Stimulated activated CD8-positive, alpha-beta memory T cell treated with anti-CD3 and anti-CD28 coated beads, Interleukin-7, amount 100 ng/mL, for 4 hours (primary cell): ENCODE measurements at places on chromosomes 6 and 20.

- DNase-seq = no peak
Measured at GRCh38 chr20:19265646-19266374, 53.4 kb downstream of the SLC24A3 start.

DNA sequence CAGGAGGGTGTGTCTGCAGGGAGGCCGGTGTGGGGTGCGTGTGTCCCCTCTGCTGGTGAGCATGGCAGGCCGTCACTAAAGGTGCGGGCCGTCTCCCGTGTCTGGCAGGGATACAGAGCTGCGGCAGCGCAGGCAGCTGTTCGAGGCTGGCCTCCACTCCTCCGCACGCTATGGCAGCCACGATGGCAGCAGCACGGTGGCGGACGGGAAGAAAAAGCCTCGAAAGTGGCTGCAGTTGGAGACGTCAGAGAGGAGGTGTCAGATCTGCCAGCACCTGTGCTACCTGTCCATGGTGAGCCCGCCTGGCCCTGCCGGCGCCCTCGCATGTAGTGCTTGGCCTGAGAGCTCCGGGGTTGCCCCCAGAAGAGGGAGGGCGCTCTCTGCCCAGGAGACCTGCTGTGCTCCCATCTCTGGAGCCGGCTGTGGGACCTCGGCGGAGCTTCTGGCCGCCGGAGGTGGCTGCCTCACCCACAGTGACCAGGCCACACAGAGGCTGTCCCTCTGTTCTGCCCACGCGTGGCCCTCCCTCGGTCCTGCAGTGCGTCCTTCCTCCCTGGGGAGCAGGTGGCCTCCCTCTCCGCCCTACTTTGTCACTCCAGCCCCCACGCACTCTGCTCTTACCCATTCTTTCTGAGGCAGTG lies 149.6 kb downstream of the DTNBP1 start:
- DNase-seq = no peak

- peak; percentile 38 for DNase-seq
Measured at GRCh38 chr20:58907320-58908137, 55.0 kb downstream of the GNAS start.

- no peak for DNase-seq
Measured at GRCh38 chr6:50791900-50792508, 26.7 kb upstream of the TFAP2B start.

DNA sequence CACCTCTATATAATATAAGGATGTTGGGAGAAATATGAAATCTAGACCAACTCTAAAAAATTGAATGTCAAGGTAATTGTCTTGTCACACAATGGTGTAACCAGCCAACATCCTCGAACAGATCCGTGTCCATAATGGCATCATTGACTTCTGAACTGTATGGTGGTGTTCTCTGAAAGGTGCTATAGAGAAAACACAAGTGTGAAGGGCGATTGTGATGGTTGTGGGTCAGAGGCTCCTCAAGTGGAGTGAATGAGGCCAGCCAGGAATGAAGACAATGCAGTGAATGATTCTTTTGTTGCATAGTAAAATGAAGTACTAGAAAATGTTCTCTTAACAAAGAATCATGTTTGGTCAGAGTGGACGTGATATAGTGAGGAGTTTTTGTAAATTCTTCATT lies 58.3 kb downstream of the CARMIL1 start:
- DNase-seq = no peak

GRCh38 chr6:161396539-161396938 lies 122.7 kb upstream of the AGPAT4 start:
- DNase-seq = no peak

DNA sequence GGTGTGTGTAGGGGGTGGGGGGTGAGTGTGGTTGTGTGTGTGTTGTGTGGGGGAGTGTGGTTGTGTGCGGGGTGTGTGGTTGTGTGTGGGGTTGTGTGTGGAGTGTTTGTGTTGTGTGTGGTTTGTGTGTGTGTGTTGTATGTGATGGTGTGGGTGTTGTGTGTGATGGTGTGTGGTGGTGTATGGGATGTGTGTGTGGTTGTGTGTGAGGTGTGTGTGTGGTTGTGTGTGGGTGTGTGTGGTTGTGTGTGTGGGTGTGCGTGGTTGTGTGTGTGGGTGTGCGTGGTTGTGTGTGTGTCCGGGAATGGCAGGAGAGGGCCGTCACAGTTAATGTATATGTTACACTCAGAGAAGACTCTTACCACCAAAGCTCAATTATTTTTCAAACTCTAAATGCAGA lies 79.8 kb downstream of the TBXT start:
- DNase-seq = no peak

DNA sequence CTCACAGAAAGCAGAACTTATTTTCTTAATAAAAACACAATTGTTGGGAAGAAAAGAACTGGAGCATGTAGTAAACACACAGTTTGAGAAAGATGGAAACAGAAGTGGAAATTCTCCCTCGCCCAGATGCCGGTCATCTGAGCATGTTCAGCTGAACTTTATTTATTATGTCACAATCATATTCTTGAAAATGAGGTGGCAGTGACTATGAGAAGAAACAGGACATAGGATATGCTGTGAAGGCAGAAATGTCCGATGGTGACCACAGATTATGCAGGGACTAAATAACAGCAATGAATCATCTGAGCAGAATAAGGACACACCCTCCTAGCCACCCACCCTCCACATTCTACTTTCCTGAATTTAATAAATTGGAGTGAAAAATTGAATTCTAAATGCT lies 425.3 kb upstream of the NOX3 start:
- no peak for DNase-seq

DNA sequence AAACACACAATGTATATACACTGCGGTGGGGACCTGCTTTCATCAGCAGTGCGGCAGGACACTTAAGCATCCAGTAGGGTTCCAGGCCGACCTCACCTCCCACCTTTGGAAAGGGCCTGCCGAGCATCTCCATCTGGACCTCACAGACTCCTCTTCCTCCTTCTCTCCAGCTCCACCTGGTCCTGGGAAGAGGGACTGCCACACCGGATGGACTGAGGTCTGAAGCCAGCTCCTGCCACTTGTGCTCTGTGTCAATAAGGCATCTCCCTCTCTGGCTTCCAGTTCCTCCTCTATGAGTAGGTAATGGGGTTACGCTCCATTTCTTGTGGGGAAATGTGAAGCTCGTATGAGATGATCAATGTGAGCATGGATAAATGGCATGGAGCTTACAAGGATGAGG lies 19.1 kb upstream of the NNAT start:
- no peak for DNase-seq

DNA sequence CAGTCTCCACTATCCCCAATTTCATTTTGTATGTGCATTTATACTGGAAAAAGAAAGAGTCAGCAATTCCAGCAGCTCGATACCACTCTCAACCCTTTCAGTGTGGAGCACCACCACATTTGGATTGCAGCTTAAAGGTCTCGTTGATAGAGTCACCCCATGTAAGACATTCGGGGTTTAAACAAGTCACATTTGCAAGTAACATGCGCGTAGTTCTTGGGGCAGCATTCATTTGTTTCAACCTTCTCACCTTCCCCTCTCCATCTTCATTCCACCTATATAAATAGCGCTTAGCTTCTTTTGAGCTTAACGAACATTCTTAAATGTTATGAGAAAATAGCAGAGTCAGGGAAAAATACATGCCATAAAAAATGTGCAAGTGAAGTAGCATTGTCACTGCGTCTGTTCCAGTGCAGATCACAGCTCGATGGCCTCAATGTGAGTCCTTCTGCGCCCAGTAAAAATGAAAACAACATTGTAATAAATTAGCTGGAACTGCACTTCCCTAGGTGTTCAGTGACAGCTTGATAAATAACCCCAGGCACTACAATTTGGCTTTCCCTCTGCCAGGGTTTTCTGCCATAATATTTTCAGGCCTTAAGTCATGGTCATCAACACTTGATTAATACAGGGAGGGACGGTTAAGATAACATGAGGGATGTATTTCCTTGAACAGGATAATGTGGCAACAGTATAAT lies 737.8 kb upstream of the NRSN1 start:
- no peak for DNase-seq

DNA sequence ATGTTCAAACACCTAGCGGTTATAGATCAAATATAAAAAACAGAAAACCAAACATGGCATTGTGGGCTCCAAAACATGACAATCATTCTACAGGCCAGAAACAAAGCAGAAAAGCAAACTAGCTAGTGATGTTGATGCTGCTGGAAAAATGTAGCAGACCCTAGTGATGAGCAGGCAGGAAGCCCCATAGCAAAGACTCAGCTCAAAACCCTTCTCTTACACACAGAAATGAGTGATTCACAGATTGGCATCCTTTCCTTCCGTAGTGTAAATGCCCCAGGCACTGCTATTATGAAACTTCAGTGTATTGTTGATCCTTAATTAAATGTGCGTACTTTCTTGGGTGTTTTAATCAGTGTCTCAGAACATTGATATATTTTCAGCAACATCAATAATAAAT lies 425.1 kb downstream of the UTRN start:
- no peak for DNase-seq

- no peak for DNase-seq
Measured at GRCh38 chr20:19254956-19255355, 42.5 kb downstream of the SLC24A3 start.

- no peak for DNase-seq
Measured at GRCh38 chr6:150934380-150934779, 68.9 kb downstream of the MTHFD1L start.

DNA sequence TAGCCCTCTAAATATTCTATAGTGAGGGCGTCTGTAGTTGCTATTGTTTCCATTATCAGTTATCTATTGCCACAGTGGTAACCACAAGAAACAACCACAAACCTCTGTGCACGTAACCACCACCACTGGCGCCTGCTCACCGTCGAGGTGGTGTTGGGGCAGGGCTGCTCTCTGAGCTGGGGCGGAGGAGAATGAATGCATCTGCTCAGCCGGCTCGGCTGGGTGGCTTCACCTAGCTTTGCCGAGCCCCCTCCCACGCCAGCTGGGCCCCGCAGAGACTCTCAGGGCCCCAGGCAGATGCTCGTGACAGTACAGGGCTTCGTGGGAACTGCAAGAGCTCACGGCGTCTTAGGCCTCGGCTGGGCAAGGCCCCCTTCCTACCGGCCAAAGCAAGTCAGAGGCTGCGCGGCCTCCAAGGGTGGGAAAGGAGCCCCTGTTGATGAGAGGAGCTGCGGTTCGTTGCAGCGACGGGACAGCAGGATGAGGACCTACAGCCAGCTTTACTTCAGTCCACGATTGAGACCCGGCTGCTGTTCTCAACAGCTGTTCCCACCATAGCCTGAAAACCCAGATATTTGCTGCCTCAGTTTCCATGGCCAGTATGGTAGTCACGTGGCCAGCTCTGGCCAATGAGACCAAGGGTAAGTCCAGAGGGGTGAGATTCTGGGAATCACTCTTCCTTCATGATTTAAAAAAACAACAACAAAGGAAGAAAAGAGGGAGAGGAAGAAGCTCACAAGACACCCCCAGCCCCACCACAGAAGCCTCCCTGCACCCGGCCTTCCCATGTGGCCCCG lies 120.2 kb upstream of the AFDN start:
- peak; percentile 59 for DNase-seq

- no peak for DNase-seq
Measured at GRCh38 chr20:57429580-57430200, 38.5 kb downstream of the RBM38 start.

GRCh38 chr6:30258204-30258603 lies 45.0 kb upstream of the TRIM26 start:
- no peak for DNase-seq

- DNase-seq = no peak
Measured at GRCh38 chr6:35718911-35719381, 17.9 kb upstream of the ARMC12 start.

DNA sequence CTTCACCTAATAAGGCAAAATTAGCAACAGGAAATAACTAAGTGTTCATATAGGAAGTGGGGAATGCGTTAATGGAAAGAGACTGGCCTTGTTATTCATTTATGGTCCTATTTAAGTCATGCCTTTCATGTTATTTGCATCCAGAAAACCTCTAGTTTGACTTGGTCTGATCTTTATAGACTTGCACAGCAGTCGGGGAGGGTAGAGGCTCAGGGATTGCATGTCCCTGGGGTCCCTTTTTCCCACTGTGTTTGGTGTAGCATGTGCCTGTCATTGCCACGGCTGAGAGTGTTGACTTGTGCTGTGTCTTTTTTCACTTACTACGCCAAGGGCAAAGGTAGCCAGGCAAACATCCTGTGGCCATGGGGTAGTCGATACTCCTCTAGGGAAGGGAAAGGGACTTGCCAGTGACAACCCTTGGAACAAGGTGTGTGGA lies 105.4 kb upstream of the RIN2 start:
- no peak for DNase-seq

DNA sequence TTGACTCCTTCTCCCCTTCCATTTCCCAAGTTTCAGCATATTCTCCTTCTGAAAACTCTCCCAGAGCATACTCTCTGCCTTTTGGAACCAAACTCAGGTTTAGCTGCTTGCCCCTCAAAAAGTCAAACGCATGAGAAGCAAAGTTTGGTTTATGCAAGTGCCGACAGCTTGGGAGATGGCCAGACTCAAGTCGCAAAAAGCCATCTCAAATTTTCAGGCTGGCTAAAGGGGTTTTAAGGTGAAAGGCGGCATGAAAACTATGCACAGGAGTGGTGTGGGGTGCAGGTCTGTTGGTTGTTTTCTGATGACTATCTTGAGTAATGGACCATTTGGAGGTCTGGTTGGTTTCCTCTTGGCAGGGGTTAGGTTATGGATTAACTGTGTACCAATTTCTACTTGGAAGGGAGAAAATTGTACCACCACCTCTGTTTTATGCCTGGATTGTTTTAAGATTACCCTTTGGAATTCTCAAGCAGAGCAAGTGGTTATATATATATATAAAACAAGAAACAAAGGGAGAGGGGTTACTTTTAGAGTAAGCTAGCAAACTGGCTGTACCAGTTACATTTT lies 52.4 kb upstream of the SCGN start:
- no peak for DNase-seq

DNA sequence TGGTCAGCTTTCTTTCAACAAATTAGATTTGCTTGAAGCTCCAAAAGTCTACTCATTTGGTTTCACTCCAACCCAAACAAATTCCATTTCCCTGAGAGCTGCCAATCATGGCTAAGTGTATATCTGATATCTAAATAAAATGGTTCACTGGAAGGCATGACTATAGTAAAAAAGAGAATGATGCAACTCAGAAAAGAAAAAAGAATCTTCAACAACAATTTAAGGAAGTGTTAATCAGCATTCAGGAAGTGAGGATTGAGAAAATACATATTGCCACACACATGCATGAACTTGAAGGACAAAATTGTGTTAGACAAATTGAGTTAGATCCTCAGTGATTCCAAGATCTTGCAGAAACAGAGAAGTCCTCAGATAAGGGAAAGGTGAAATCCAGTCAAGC lies 972.9 kb upstream of the FLRT3 start:
- no peak for DNase-seq

GRCh38 chr6:158907931-158908330 lies 88.8 kb upstream of the EZR start:
- no peak for DNase-seq

DNA sequence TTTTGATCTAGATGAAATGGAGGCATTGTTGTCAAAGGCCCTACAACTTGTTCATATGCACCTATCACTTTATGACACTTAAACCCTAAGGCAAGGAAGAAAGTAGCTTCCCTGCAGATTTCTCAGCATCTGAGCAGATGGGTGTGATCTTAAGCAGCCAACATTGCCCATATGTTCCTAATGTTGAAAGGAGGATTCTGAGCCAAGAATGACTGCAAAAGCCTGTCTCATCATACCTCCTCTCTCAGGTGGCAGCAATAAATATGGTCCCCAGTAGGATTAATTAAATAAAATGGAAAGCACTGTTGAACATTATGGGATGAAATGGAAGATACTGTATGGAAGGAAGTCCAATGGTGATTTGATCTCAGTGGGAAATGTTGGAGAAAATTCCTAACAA lies 538.1 kb upstream of the MAN1A1 start:
- no peak for DNase-seq
